ENCODE measurements at places on chromosomes 6 and 20.
A peak's percentile ranks its signal among the peaks of the same experiment; 100 is the strongest.

- DNase-seq, result no peak
Observed at GRCh38 chr6:111070105-111071005, 16.9 kb upstream of the SLC16A10 start.

DNA sequence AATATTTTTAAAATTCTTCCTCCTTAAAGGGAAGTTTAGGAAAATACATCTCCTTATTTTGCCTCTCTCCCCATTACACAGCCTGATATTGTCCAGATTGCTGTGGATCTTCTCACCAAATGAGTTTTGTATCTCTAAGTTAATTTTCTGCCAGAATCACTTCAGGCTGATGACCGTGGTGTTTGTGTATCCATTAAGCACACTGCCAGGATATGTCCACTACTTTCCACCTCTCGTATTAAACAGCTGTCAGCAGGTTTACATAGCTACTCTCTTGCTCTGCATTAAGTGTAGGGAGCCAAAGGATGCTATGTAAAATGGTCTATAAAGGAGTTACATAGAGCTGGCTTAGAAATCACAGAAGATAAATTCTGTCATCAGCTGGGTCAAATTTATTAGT, 201.1 kb downstream of the ZFAND3 start:
- DNase-seq, result no peak

- DNase-seq, result no peak
Observed at GRCh38 chr20:2798095-2798805, 2.2 kb downstream of the CPXM1 start.

DNA sequence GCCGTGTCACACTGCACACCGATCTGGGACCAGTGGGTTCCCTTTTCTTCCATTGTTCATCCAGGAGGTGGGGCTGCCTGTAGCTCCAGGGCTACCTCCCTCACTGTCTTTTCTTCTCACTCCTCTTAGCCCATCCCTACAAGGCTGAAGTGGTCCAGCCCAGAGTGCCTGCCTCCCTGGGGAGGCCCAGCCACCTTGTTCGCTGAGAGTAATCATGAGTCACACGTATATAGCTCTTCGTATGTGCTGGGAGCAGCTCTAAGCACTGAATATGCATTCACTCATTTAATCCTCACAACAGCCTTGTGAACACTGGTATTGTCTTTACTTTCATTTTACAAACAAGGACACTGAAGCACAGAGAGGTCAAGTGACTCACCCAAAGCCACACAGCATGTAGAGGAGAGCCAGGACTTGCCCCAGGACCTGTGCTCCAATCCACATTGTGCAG, 14.7 kb upstream of the CCDC167 start:
- peak; percentile 35 for DNase-seq

- no peak for DNase-seq
Observed at GRCh38 chr20:25006431-25007167, 14.0 kb upstream of the APMAP start.

DNA sequence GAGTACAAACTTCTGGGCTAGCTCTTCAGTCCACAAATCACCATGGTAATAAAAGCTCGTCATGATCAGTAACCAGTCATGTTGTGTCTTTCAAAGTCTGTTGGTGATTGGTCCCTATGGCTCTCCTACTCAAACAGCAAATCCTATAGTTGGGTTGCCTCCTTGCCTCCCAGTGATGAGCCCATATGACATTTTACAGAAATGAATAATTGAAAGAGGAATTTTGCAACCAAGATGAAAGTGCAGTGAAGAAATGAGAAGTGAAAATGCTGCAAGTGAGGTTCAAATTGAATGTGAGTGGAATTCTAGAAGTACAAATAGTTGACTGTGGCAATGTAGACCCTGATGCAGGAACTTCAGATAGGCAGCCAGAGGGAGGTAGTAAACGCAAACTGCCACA, 5.1 kb upstream of the SIRPD start:
- no peak for DNase-seq

- no peak for DNase-seq
Observed at GRCh38 chr6:39617026-39617425, 108.2 kb downstream of the KIF6 start.

- DNase-seq, result no peak
Observed at GRCh38 chr6:160766657-160766988, 64.6 kb downstream of the PLG start.

DNA sequence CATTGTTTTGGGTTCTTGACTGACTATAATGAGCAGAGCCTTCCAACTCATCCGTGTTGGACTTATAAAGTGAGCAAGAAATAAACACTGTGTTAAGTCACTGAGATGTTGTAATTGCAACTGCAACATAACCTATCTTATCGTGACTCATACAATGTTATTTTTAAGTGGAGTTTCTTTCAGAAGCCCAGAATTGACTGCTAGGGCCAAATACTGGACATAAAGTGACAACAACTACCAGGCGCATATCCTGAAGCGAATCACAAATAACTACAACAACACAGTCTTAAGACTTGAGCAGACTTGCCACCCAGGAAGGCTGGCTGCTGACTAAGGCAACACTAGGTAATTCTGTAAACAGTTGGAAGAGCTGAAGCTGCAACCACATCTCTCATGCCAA, 326.6 kb downstream of the COL12A1 start:
- no peak for DNase-seq

- peak; percentile 39 for DNase-seq
Observed at GRCh38 chr6:1596088-1596852, 13.4 kb upstream of the FOXC1 start.
